DMS79 treated with DMSO at 0.1 percent for 48 hours (cell line): ENCODE measurements at places on chromosomes 2 and 18.

DNA sequence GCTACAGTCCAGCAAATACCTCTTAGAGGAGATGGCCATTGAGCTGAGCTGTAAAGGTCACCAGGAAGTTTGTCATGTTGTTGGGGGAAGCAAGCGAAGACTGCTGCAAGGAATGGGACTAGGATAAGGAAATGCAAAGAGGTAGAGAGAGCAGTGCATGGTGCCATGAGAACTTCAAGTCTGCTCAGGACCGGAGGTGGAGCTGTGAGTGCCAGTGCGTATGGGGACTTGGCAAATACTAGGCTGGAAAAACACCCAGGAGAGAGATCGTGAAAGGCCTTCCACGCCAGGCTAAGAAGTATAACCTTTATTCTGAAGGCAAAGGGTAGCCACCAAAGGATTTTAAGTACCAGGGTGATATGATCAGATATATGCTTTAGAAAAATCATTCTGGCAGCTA, 71.3 kb downstream of the MEIS1 start:
- no peak for DNase-seq

- no peak for DNase-seq
These were observed 550.5 kb downstream of the SPAG16 start for GRCh38 chr2:213834746-213835145.

DNA sequence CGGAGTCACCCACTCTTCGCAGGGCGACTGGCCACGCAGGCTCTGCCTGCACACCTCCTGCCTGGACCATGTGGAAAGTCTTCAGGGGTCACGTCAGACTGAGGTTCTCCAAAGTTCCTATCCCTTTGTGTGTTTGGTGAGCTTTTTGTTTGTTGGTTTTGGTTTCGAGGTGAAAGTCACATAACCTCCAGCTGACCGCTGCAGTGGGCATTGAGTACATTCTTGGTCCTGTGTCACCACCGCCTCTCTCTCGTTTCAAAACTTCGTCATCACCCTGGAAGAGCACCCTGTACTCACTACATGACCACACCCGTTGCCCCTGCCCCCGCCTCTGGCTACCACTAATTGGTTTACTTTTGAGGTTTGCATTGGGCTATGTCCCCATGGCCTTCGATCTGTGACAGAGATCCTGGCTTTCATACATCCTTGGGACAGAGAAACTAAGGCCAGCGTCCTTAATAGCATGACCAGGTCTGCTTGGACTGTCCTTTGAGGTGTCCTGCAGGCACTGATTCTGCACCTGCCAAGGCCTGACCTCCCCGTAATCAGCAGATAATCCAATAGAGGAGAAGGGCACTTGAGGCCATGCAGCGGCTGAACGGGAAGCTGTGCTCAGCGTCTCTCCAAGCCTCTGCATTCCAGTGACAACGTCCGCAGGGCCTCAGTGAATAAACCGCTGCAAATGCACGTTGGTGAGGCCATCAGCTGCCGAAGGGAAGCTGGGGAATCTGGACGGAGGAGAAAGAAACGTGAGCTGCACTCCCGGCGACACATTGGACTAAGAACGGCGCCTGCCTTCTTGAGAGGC, 46.8 kb downstream of the SH3BP4 start:
- no peak for DNase-seq

DNA sequence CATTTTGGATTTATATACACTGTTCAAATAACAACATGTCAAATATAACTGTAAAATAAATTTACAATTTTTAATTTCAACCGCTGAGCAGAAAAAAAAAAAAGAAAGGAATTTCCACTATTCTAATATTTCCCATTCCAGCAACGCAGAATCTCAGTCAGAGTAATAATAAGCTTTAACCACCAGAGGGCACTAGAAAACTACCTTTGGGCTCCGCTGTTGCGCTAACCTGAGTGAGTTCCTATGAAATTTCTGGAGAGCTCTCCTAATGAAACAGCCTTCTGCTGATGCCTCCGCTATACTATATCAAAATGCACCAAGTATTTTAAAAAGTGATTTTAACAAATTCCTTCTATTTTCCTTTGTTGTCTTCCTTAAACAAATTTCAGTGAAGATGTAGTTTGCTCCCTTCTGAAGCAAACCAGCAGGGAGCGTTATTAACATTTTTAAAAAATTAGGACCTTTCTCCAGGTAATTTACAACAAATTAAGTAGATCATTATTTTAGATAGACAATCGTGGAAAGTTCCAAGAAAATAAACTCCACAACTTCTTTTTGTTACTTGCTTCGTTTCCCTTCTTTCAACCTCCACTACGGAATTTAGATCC, 23.0 kb downstream of the ERMN start:
- peak; percentile 57 for DNase-seq

DNA sequence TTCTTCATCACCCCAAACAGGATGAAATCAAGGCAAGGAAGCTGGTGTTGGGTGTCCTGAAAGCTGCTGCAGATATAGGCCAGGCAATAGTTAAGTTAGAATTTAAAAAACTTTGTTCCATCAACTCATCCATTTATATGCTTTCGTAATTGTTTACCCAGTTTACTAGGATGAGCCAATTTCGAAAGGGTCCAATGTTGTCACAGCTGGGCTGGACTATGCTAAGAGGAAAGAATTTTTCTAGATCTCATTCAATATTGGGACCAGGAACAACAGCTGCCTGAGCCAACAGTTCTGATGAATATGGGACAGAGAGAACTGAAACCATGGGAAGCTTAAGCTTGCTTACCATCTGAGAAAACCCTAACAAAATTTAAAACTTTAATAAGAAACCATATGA, 21.6 kb upstream of the SP3 start:
- no peak for DNase-seq

DNA sequence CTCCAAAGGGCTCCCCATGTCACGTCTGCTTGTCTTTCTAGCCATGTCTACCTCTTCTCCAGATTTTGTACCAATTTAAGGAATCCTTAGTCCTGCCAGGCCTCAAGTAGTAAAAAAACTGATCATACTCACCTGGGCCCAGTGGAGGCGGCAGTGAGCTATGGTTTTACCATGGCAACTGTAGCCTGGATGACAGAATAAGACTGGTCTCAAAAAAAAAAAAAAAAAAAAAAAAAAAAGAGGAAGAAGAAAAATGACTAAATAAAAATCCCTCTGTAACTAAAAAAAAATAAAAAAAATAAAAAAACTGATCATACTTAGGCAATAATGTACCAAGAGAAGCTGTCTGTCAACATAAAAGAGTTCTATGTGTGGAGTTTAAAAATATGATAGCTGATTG, 221.6 kb downstream of the NR4A2 start:
- no peak for DNase-seq

GRCh38 chr2:99960291-99960690, 182.1 kb downstream of the AFF3 start:
- DNase-seq, result no peak

GRCh38 chr2:24881158-24881557, 38.9 kb downstream of the ADCY3 start:
- no peak for DNase-seq

- DNase-seq, result no peak
These were observed 353.8 kb downstream of the RND3 start for GRCh38 chr2:150133623-150134022.

DNA sequence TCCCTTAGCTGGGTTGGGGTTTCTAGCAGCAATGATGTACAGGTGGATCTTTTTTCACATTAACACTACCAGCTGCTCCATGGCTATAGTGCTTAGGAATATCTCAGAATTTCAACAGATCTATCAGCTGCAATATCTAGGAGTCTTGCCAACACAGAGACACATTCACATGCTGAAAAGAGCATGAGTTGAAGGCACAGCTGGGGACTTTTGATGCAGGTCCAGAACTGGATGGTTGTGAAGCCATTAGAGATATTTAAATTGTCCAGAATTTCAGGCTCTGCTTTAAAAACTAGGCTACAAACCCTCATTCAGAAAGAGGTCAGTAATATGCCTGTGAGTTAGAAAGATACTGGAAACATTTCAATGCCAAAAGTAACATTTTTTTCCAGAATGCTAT, 122.2 kb upstream of the CCDC195 start:
- DNase-seq, result no peak

DNA sequence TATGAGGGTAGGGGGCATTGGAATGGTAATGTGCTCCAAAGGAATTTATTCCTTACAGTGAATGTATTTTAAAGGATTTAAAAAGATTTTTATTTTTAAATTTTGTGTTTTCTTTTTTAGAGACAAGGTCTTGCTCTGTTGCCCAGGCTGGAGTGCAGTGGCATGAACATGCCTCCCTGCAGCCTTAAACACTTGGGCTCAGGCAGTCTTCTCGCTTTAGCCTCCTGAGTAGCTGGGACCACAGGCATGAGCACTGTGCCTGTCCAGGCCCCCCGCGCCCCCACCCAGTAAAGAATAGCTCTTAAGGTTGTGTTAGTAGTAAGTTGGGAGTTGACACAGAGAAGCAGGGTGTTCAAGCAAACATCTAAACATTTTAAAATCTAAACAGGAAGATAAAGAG, 36.6 kb downstream of the PHLPP1 start:
- no peak for DNase-seq

- no peak for DNase-seq
These were observed 157.4 kb downstream of the LTBP1 start for GRCh38 chr2:33104052-33104623.
